Stimulated activated CD4-positive, alpha-beta T cell treated with anti-CD3 and anti-CD28 coated beads, Interleukin-1b, Interleukin-23, amount 100 ng/mL, for 1 hour (primary cell): ENCODE measurements at places on chromosomes 2 and 18.

DNA sequence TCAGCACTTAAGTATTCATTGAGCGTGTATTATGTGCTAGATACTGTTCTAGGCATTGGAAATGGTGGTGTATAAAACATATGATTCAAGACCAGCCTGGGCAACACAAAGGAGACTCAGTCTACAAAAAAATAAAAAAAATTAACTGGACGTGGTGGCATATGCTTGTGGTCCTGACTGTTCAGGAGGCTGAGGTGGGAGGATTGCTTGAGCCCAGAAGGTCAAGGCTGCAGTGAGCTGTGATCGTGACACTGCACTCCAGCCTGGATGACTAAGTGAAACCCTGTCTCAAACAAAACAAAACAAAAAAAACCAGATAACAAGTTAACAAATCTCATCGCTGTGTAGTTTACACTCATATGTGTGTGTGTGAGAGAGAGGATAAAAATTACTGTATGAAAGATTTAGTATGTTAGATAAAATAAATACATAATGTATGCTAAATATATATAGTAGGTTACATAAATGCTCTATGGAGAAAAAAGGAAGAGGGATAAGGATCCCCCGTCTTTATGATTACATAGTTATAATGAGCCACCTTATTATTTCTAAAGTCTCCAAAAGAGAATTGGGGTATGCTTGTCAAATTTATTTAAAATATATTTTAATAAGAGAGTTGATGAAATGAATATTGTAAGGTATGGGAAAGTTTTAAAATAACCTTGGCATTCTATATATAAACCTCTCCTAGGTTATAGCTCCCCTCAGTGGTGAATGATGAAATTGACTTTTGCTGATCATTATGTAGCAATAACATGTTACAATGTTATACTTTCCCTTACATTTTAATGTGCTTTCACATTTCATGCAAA is 69.2 kb downstream of the EHBP1 start:
- no peak for DNase-seq

GRCh38 chr2:43302961-43303494 is 76.6 kb upstream of the ZFP36L2 start:
- no peak for DNase-seq

- DNase-seq: no peak
Measured at GRCh38 chr18:3170441-3171161, 49.2 kb downstream of the MYOM1 start.

DNA sequence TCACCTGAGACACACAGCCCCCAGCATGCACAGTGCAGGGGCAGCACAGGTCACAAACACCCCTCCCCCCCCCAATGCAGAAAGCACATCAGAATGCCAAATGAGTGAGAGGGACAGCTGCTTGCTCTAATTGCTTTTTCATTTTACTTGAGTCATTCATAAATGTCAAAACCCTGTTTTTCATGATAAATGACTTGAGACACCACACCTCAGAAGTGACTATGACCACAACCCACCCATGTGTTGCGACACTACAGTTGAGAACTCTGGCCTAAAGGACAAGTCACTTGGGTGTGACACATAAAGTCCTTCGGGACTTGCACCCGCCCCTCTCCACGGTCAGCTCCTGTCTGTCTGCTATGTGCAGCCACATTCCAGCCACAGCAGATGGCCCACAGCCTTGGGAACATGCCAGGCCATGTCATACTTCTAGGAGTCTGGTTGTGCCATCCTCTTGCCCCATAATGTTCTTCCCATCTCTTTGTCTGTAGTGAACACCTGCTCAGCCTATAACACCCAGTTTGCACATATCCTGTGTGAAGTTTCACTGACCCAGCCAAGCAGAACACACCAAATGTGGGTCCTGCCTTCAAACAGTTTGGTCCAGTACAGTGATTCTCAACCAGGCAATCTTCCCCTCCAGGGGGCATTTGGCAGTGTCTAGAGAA is 30.2 kb upstream of the RIOK3 start:
- no peak for DNase-seq

- DNase-seq: no peak
Measured at GRCh38 chr2:40432921-40433483, 18.9 kb downstream of the SLC8A1 start.

- no peak for DNase-seq
Measured at GRCh38 chr2:17051538-17051937, 385.9 kb upstream of the CYRIA start.

- no peak for DNase-seq
Measured at GRCh38 chr18:22974001-22974400, 40.9 kb downstream of the RBBP8 start.

- no peak for DNase-seq
Measured at GRCh38 chr2:28225473-28226080, 167.1 kb upstream of the FOSL2 start.

DNA sequence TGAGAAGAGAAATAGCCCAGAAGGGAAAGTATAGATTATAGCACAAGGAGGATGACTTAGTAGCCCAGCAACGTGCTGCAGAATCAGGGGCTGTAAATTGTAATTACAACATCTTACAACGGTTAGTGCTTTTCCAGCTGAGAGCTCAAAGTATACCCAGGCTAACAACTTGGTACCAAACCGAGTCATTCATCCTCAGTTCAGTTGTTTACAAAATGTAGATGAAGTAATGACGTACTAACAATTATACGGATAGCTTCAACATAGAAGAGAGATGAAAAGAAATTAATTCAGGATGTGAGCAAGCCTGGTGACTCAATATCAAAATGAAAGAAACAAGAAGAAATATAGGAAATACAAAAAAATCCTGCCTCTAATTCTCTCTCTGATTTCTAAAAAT is 99.2 kb downstream of the DYNAP start:
- DNase-seq: no peak

DNA sequence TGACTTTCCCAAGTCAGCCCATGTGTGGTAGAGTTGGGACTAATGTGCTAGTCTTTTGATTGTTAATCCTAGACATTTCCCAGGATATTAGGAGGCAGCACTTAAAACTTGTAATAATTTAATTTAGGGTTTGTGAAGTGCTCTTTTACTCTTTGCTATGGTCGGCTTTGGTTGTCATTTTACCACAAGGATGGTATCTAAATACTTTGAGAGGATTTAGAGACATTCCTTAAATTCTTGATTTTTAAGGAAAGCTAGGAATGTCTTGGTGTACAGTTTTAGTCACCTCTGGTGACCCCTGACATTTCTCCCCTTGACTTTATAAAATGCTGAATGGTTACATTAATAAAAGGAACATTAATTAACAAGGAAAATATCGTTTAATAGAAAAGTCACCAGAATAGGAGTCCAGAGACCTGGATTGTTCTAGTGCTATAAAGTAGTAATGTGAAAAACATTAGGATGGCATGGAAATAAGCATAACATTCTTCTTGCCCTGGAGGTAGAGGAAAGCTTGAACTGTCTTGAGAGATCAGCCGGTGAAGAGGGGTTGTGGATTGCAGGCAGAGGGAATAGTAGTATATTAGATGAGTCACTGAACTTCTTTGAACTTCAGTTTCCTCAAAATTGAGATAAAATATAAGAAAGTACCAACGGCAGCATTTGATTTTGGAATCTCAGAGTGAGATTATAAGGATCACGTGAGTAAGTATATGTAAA is 209.2 kb downstream of the MCFD2 start:
- DNase-seq: no peak

DNA sequence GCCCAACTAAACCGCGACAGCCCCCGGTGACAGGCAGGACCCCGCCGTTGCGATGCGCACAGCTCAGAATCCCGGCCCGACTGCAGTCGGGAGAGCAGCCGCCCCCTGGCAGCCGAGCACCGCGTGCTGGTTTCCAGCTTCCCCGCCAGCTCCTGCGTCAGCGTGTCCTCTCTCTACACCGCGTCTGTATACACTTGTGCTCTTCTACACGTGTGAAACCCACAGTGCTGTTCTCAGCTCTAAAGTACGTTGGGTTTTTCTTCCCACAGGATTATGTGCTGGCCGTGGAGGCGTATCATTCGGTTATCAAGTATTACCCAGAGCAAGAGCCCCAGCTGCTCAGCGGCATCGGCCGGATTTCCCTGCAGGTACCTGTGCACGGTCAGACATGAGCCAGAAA is 54.0 kb downstream of the ADI1 start:
- DNase-seq: no peak

- DNase-seq: no peak
Measured at GRCh38 chr2:44532031-44532430, 170.3 kb downstream of the CAMKMT start.

DNA sequence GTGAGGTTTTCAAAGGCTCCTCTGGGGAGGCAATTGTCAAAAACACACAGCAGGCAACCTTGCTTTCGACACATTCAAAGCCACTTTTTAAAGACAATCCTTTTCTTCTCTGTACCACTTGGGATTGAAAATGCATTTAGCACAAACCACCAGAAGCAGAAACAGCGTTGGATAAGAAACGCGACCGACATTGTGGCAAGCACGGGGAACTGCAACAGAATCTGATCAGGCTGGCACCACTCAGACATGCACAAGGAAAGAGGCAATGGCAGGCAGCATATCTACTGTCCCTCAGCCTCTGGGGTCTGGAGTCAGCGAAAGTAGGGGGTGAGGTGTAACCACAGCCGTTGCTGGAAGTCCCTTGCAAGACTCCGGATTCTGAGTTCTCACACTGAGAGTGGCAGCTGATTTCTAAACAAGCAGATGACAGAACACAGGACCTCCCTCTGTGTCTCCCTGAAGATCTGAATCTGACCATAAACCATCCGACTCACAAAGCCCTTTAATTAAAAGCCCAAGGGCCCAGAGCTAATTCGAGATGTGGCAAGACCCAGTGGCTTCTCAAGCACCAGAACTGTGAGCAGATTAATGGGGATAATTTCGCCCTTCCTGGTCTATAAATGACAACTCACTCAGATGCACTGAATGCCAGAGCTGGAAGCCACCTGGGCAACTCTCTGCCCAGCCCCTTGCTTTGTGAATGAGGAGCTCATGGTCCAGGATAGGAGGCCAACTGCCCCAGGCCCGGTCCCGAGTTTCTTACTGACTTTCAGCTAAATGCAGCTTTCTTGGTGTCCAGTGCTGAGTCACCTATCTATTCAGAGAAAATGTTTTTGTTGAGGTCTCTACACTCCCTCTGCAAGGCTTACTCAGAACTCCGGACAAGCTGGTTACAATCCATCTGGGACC is 29.6 kb downstream of the CYRIA start:
- no peak for DNase-seq

GRCh38 chr2:96727431-96727830 is 12.4 kb downstream of the LMAN2L start:
- DNase-seq: no peak

- no peak for DNase-seq
Measured at GRCh38 chr2:34848691-34849090, 1249.6 kb upstream of the FAM98A start.

- DNase-seq: no peak
Measured at GRCh38 chr2:224922142-224922727, 120.0 kb downstream of the DOCK10 start.

DNA sequence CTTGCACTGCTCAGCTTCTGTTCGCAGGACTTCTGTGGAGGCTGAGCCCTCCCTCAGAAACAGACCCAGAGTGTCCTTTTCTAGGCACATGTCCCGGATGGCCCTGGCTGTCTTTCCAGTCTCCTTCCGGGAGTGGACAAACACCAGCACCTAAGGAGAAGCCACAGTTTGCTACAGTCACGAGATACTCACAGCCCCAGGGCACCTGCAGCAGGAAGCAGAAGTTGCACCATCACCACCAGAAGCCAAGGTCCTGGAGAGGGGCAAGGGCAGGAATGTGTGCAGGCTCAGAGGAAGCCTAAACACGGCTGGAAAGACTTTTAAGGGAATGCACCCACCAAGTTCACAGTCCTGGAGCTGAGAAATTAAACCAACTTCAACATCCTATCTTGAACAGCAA is 13.6 kb downstream of the SNRNP200 start:
- DNase-seq: no peak

- no peak for DNase-seq
Measured at GRCh38 chr2:80062298-80062697, 242.3 kb downstream of the LRRTM1 start.

- DNase-seq: no peak
Measured at GRCh38 chr2:76312236-76312635, 601.5 kb upstream of the GCFC2 start.

DNA sequence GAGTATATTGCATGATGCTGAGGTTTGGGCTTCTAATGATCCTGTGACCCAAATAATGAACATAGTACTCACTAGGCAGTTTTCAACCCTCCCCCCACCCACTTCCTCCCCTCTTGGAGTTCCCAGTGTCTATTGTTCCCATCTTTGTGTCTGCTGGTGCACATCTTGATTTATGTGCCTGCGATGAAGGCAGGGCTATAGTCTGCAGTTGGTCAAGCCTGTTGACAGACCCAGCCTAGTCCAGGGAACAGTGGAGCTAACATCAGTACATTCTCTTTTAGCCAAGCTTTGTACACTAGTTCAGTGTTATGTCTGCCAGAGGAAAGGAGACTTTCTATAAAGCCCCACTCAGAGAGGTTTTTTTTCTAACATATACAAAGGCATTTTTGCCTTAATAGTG is 287.6 kb downstream of the CPS1 start:
- no peak for DNase-seq

GRCh38 chr2:45191976-45192375 is 182.7 kb upstream of the SIX2 start:
- no peak for DNase-seq

- no peak for DNase-seq
Measured at GRCh38 chr18:9765501-9765900, 57.4 kb downstream of the RAB31 start.

DNA sequence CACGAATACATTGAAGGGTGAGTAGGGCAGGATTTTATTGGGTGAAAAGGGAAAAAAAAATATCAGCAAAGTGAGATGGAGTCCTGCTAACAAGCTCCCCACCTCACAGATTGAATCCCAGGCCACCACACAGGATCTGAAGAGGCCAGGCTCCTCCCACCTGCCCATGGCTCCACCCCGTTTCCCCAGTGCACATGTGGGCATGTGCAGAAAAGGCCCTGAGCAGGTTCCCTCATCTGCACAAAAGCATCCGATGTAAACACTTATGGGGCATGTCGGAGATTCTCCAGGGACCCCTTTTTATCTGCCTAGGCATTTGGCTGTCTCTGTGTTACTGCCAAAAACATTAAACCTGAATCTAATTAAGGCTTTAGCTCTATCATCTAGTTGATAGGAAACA is 35.2 kb downstream of the SKA1 start:
- no peak for DNase-seq

- DNase-seq: no peak
Measured at GRCh38 chr2:67318993-67319481, 78.1 kb upstream of the ETAA1 start.

DNA sequence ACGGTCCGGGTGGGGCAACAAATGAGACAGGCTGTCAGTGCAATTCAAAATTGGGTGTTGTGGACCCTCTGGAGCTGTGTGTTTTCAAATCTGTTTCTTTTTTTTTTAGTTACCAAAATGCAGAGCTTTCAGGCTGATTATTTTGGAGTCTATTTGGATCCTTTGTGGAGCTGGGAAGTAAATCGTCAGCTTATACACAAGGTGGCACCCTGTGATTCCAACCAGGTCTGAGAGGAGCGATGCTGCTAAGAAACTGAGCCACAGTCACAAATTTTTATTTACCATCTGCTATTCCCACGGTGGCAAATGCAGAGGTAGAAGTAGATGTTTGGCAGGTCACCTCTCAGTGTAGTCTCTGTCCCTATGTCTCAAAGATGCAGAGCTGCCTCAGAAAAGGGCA is 3.8 kb upstream of the EPC2 start:
- no peak for DNase-seq

- no peak for DNase-seq
Measured at GRCh38 chr2:65075176-65075575, 19.0 kb downstream of the CEP68 start.

- no peak for DNase-seq
Measured at GRCh38 chr18:78719821-78720220, 259.8 kb upstream of the SALL3 start.

GRCh38 chr2:32632089-32632488 is 4.2 kb downstream of the TTC27 start:
- DNase-seq: no peak

GRCh38 chr2:19752500-19752899 is 149.3 kb downstream of the TTC32 start:
- no peak for DNase-seq
